ENCODE measurements at places on chromosomes 7 and 10.

DNA sequence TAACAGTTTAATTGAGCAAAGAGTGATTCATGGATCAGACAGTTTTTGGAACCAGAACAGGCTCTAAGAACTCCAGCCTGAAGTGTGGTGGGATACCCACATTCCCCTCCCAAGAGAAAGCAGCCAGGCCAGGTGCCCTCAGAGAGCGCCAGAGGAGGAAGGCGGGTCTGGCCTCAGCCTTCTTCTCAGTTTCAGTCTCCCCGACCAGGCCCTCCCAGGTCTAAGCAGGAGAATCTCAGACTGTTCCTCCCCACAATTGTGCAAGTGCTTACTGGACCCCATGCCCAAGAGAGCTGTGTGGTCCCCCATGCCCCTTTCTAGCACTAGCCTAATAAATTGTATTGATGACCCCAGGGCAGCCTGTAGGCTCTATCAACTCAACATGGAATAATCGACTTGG, 25.6 kb downstream of the PPIF start:
- no peak for DNase-seq

DNA sequence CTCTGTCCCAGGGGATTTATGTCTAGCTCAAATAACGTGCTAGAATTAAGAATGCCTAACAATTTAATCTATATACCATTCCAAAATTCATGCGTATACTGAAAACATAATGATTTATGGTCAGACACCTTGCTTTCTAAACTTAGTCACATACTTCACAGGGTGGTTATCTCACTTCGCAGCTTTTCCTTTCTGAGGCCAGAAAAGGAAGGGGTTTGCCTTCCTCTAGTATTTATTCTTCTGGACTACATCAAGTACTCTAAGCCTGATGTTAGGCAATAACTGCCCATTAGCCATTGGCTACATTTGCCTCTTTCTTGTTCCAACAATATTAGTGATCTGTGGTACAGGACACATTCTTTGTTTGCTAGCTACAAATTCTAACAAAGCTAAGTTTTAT, 72.6 kb upstream of the FHIP2A start:
- DNase-seq, result no peak

DNA sequence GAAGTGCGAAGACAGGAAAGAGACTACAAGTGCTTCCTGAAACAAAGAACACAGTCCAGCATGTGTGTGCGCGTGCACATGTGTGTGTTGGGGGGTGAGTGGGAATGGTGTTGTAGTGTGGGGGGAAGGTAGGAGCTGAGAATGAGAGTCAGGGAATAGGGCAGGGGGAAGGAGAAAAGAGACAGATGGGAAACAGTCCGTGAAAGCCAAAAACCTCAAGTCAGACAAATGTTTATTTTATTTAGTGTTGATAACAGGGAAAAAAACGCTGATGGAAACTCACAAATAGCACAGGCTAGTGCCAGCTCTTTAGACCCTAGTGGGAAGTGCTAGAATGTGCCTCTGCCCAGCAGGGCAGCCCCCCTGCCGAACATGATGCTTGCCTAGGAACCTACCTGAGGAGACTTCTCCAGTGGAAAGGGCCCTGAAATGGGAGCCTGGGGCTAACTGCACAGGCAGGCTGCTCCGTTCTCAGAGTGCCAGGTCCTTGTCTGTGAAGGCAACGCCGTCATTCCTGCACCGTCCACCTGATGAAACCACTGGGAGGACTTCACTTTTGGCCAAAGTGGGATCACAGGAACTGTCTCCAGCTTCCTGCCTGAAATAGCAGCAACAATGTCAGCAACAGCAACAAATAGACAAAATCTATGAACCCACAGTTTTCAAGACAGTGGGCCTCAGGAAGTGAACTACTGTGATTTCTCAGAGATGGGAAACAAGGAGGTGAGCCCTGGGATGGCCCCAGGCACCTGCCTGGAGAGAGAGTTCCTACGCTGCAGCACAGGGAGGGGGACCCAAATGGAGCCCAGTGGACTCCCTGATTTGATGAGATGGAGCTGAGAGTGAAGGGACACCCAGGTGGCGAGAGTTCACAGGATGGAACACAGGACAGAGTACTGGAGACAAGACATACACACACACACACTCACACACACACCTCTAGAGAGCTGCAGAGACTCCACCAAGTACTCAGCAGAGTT, 379.7 kb downstream of the RPS24 start:
- DNase-seq, result no peak

GRCh38 chr10:116418389-116418788, 9.3 kb upstream of the PNLIPRP3 start:
- DNase-seq, result no peak
